ENCODE measurements at places on chromosomes 7 and 10.

GRCh38 chr7:40760293-40760964 is 625.6 kb downstream of the SUGCT start:
- no peak for DNase-seq

DNA sequence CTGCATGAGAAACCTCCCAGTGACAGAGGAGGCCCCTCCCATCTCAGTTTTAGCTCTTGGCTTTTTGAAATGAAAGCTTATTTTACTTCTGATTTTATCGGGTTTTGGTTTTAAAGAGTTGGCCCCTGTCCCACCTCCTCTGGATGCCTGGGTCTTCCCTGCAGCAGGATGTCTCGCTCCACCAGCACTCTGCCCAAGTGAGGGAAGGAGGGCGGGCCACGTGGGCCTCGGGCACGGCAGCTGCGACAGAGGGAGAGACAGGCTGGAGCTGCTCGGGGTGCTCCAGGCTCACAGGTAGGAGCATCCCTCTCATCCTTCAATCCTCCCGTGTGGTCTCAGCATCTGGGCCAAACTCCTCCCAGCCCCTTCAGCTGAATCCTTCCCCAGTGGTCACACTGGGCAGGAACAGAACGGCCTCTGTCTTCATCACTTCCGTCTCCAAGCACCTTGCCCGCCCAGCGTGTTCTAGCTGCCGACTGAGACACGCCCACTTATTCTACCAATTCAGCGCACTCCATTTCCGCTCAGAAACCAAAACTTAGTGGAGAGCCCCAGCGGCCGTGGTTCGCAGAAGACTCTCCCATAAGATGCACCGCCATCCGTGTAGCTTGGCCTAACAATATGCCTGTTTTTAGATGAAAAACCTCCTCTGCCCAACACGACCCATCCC is 222.9 kb downstream of the GLRX3 start:
- DNase-seq = no peak

GRCh38 chr10:84178160-84178609 is 4.6 kb downstream of the GPR15LG start:
- DNase-seq = no peak

DNA sequence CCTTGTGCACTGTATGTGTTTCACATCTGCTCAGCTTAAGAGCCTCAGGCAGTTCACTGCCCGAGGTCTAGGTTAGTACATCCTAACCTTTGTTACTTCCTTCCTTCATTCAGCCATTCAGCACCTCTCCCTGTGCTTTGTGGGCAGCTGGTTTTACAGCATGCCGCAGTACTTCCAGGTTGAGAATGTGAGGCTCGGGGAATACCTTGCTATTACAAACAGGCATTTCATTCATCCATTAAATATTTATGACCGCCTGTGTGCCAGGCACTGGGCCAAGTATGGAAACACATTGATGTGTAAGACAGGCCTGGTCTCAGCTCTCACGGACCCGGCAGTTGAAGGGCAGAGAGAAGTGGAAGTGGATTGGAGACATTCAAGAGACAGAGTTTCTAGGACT is 82.4 kb downstream of the SHH start:
- no peak for DNase-seq

DNA sequence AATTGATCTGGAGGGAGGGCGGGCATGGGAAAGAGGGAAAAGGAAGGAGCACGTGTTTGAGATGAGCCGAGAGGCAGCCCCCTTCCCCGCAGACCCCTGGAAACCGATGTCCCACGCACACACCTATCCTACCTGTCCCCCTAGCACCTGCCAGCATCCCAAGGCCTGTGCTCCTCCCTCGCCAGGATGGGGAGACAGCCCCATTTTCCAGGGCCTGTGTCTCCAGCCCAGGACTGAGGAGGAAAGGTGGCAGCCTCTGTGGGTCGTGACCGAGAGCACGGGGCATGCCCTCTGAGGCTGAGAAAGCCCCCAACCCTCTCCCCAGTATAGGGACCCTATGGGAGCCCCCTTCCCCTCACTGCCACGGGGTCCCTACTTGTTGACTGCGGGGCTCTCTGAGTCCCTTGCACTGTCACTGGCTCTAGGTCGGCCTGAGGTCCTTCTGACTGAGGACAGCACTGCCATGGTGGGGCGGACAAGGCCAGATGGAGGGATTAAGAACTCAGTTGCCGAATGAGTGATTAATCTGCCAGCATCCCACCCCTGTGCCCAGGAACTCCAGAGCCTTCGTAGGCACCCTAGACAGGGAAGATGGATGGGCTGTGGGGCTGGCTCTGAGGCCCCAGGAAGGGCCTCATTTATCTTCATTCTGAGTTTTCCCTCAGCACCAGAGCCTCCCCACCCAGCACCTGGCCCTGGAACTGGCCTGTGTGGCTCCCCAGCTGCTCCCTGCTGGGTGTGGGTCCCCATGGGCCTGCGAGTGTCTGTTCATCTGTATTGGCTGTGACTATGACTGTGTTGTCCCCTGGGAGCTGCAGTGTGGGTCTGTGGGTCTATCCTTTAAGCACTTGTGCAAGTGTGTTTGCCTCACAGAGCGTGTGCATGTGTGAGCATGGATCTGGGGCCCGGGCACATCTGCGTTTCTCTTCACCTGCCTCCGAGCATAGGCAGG is 26.0 kb downstream of the CRHR2 start:
- no peak for DNase-seq

DNA sequence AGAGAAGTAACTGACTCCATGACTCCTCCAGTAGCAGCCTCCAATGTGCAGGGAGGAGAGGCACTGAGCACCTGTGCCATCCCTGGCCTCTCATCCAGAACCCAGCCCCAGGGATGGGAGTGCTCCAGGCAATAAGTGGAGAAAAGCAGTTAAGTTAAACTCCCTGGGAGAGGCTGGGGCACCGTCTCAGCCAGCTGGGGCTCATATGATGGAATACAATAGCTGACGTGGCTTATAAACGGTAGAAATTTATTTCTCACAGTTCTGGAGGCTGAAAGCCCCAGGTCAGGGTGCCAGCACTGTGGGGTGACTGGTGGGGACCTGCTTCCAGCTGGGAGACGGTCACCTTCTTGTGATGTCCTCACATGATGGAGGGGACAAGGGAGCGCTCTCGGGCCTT is 94.7 kb downstream of the RAMP3 start:
- DNase-seq = no peak

DNA sequence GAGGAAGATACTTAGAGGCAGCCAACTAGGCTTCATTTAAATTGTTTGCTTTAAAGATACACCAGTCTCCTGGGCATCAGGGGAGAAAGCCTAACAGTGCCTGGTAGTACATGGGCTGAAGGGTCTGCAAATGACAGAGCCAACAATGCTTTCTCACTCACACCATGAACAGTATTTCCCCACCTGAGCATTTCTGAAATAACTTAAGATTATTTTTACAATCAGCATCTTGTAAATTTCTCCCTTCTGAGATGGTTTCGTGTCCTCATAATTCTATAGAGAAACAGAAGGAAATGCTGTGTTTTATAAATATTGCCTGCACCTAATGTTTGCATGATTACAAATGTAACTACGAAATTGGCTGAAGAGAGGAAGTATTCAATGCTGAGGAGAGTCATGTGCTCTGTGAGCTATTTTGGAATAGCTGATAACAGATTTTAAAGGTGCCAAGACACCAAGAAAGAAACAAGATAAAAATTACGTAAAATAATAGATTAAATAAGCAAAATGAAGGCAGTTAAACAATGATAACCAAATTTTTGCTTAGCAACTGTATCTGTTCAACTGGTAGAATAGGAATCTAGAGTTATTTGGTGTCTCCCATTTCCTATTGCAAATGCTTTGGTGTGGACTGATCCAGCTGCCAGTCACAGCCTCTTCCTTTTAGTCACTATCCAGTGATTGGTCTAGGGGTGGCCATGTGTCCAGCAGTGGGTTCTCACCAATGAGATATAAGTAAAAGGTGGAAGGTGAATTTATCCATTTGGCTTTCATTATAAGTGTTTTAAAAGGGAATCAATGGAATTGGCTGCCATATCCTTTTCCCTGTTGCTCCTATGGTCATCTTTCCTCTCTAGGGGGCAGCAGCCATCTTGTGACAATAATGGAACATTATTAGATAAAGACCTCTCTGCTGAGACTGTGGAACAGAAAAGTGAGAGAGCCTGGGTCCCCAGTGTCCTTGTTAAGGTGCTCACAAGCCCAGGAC is 167.9 kb upstream of the SLC26A5 start:
- no peak for DNase-seq
